Cardiac fibroblast (primary cell): ENCODE measurements at places on chromosomes 4 and X.
A peak's percentile ranks its signal among the peaks of the same experiment; 100 is the strongest.

DNA sequence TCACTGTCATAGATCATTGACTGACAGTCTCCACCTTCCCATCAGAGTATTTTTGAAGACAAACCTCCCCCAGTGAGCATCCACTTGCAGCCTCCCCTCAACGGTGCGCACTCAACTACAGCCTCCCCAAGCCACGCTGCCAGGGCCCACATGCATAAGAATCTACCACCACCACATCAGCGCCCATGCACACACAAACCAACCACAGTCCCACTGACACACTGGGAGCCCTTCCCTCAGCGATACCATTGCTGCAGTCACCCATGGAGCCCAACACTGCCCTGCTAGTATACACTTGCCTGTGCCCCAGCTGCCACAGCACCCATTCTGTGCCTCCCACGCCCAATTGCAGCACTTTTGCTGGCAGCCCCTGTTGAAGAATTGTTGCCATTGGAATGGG, 132.9 kb downstream of the CHM start:
- no peak for DNase-seq

DNA sequence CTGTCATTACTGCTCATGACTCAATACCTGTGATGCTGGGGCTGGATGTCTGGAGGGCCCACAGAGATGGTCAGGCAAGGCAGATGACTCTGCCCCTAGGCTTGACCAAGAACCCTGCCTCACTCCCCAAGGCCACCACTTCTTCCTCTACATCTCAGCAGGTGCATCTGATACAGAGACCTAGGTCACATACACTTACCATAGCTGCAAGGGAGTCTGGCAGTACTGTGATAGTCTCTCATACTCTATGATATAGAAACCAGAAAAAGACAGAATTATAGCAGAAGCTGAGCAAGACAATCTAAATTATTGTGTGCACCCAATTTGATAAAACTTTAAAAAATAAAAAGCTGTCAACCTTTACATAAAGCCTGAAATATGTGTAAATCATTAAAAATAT, 477.1 kb upstream of the GALNT7 start:
- DNase-seq, result no peak

GRCh38 chr4:175772170-175772705, 39.8 kb downstream of the GPM6A start:
- no peak for DNase-seq

DNA sequence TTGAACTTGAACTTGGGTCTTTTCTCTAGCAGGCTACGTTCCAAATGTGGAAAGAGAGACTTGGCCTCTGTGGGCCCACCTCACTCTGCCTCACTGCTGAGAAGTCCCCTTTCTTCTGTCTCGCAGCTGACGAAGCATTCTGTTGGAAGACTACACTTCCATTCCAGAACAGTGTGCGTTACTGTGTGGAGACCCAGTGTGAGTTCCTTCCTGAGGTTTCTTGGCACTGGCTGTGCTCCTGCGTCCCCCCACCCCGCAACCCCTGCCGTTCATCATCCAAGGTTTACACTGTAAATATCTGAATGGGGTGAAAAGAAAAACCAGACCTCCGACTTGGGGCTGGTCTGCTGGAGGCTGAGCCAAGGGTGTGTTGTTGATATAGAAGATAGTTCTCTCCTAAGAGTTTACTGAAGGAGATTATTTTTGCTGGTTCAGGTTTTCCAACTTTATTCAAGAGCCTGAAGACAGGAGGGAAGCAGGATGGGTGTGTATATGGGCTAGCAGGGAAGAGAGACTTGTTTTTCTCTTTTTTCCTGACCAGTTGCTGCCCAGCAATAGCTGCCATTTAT, 34.7 kb downstream of the NHSL2 start:
- DNase-seq, result no peak

DNA sequence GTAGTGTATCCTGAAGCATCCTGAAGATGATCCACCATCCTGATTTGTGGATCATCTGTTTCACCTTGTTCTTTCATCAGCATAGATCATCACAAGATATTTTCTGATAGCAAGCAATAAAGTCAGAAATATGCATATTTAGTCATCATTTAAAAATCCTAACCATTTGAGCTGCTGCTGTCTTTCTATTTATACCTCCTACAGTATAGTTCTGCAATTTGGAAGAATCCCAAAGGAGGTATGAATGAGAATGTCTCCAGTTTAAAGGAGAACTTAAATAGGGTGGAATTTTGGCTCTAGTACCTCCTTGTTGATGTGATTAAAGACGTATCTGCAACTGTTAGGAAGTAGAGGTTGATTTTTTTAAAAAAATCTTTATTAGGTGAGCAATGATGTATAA, 7.6 kb downstream of the SLC25A14 start:
- DNase-seq, result no peak

- no peak for DNase-seq
Observed at GRCh38 chr4:100882661-100883060, 364.8 kb upstream of the EMCN start.

- DNase-seq, result no peak
Observed at GRCh38 chrX:26286836-26287235, 70.9 kb downstream of the MAGEB5 start.

DNA sequence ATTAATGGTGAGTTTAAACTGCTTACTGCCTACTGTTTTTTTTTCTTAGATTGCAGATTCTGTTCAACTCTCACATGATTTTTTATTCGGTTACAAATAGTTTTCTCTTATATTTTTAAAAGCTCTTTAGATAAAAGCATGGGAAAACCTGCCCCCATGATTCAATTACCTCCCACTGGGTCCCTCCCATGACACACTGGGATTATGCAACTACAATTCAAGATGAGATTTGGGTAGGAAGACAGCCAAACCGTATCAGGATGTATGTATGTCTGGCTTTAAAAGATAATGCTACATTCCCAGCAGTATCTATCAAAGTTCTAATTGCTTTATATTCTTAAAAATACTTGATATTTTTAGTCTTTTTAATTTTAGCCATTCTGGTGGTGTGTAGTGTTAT, 131.5 kb downstream of the JADE1 start:
- no peak for DNase-seq

DNA sequence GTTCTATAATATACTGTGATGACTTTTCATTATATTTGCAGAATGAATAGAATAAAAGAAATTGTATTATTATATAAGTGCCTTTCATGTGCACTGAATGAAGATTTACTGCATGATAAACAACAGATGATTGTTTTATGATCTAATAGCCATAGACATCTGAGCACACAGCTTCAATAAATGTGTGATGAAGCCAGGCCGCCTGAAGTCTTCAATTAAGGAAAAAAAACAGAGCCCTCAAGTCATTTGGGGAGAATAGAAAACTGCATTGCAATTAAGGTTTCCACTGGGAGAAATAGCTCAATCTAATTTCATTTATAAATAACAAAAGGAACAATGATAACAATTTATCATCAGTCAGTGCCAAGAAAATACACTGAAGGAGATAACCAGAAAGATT, 955.2 kb downstream of the FSTL5 start:
- DNase-seq, result no peak

DNA sequence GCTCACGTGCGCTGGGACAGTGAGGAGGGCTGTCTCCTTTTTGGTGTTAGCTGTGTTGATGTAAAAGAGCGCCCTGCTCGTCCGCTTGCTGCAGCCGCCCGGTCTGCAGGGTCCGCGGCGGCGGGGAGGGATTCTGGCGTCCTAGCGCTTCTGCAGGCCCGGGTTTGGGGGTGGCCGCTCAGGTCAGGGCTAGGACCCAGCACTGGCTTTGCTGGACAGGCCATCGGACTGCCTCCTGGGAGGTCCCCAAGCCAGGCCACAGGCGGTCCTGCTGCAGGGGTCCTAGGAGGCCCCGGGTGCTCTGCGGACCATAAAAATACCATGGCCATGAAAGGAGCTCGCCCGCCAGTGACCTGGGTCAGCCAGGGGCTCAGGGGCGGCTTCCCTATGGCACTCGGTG, 308.7 kb downstream of the DCTD start:
- no peak for DNase-seq

DNA sequence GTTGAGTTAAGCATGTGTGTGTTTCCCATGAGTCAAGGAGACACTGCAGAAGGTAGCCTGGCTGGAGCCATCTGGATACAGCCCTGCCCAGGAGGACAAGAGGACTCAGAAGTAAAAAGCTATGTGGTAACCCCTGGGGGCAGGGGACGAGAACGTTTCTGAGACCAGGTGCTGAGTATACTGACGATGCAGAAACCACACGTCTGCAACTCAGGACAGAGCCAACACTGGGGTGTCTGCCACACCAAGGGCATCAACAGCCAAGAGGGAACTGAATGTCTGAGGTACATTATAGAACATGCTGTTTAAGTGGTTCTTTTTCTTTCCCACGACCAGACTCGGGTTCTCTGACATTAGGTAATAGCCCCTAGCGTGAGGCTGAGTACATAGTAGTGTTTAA, 94.1 kb upstream of the GPR34 start:
- DNase-seq, result no peak

DNA sequence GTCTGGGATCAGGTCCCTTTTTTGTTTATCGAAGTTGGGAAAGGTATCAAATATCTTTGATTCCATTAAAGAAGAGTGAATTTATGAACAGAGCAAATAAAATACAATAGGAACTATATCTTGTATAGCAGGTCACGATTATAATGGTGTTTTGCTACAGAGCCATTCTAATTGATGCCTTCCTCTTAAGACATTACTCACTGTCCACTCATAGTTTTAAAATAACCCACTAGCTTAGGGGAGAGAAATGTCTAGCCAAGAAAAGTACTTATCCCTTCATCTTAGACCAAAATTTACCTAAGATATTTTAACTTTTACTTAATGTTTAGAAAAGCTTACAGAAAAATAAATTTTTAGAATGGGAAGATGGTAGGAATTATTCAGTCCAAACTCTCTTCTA, 112.0 kb upstream of the PABPC4L start:
- DNase-seq, result no peak

- peak; percentile 38 for DNase-seq
Observed at GRCh38 chr4:111323496-111323895, 700.6 kb upstream of the PITX2 start.
